Nucleus accumbens (tissue), 56 donors: ENCODE measurements at places on chromosomes 2 and 18.

GRCh38 chr2:237669628-237670392, 42.4 kb downstream of the LRRFIP1 start:
- DNase-seq: no peak

DNA sequence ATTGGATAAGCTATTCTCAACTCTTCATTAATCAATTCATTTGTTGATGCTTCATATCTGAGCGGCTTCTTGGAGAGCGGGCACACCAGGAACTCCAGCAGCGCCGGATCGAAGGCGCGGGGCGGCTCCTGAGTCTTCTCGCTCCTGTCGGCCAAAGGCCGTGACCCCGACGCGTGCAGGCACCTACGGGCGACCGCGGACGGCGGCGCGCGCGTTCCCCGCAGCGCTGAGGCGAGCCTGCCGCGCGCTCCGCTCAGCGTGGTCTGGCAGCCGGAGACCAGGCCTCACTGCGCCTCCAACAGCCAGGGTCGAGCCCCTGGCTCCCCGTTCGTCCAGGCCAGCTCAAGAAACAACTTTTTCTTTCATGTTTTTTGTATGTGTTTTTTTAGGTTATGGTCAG, 97.5 kb downstream of the ICA1L start:
- DNase-seq: no peak

DNA sequence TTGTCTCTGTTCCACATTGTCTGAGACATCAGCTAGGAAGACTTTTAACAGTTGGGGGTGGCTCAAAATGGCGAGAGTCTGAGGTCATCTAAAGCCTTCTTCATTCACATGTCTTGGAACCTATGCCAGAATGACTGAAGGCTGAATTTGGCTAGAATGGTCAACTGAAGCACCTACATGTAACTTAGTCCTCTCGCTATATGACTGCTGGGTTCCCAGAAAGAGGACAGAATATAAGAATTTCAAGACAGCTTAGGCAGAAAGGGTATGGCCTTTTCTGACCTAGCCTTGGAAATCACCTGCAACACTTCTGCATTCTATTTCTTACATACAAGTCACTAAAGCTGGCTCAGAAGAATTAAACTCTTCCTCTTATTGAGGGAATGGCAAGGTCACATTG, 75.6 kb upstream of the OTX1 start:
- DNase-seq: no peak

DNA sequence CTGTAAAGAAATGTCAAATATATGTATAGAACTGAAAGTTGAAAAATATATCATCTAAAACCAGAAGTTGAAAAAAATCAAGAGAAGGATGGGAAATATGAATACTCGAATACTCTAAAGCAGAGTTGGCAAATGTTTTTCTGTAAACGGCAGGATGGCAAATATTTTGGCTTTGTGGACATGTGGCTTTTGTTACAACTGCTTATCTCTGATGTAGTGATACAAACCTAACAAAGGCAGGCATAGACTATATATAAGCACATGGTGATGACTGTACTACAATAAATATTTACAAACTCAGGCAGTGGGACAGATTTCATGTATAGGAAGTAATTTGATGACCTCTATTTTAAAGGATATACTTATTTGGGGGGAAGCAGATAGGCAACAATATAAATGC, 224.6 kb upstream of the LRRTM4 start:
- DNase-seq: no peak

DNA sequence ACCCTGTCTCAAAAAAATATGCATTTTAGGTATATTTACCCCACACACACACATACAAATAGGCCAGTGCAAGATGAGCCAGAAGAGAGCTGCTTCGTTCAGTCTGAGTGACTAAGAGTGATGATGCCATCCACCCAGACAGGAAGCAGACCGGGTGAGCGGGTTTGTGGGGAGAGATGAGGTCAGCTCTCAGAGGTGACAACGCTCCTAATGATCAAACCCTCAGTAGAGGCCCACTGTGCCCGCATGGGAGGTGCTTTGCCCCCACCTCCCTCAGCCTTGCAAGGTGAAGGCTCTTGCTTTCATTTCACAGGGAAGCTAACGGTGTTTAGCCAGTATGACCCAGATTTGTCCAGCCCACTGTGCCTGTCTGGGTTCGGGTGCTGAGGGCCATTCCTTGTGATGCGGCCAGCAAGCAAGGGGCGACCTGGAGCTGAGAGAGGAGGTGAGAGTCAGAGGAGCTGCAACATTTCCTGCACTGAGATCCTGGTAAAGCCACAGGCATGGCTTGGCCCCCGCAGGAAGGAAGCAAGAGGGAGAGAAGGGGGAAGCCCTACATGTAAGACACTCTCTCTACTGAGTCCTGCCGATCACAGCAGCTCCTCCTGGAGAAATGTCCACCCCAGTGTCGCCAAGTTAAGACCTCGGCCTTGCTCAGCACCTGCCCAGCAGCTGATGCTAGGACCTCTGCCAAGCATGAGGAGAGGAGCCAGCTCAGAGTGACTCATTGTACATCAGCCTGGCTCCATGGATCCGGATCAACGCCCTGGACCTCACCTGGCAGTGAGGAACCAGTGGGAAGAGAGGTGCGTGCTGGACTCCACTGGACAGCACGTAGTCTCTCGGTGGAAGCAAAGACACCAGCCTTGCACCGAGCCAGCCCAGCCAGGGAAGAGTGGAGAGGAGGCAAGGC, 37.0 kb downstream of the NIFK start:
- no peak for DNase-seq

DNA sequence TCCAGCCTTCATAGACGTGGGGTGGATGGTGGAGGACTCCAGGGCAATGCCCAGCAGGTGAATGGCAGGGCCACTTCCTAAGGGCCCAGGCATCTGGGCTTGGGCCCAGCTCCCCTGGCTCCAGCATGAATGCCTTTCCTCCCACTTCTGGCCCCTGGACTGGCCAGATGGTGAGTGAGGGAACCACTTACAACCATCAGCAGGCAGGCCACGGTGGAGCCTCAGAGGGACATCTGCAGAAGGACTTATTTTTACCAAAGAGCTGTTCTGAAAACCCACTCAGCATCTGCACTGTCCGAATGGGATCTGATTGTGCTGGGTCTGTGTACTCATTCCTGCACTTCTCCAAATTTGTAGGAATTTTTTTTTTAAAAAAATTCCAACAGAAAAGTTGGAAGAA, 69.6 kb downstream of the SNTG2 start:
- DNase-seq: no peak

GRCh38 chr18:54931152-54931551, 28.1 kb downstream of the CCDC68 start:
- no peak for DNase-seq

- DNase-seq: no peak
Observed at GRCh38 chr18:48844271-48844670, 106.5 kb downstream of the SMAD7 start.

DNA sequence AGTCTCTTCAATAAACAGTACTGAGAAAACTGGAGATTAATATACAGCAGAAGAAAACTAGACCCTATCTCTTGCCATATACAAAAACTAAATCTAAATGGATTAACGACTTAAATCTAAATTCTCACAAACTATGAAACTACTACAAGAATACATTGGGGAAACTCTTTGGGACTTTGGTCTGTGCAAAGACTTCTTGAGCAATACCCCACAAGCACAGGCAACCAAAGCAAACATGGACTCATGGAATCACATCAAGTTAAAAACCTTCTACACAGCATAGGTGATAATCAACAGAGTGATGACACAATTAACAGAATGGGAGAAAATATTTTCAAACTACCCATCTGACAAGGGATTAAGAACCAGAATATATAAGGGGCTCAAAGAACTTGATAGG, 848.2 kb upstream of the NRXN1 start:
- no peak for DNase-seq

GRCh38 chr2:200307724-200308545, 1.4 kb downstream of the SPATS2L start:
- no peak for DNase-seq

DNA sequence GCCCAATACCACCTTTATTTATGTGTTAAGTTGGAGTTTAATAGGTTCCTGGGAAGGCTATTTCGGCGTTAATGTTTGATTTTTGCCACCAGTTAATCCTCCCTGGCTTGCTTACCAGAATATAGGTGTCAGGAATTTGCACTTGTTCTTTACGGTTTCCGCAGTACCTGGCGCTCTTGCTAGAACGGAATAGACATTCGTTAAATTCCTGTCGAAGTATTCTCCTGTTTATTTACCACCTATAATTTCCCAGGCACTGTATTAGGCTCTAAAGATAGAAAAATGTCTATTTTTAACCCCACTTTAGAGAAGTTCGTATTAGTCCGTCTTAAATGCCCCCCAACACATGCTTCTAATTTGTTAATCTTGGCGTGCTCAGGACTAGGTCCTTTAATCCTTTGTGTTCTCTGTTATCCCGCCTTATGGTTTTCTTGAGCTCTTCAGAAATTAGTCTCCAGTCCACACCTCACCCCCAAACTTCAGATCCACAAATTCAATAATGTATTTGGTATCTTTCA, 575 bp downstream of the CCDC150 start:
- DNase-seq: no peak

- DNase-seq: no peak
Observed at GRCh38 chr18:14089191-14089590, 43.0 kb downstream of the ZNF519 start.

- no peak for DNase-seq
Observed at GRCh38 chr2:38997781-38998180, 108.1 kb downstream of the ARHGEF33 start.

DNA sequence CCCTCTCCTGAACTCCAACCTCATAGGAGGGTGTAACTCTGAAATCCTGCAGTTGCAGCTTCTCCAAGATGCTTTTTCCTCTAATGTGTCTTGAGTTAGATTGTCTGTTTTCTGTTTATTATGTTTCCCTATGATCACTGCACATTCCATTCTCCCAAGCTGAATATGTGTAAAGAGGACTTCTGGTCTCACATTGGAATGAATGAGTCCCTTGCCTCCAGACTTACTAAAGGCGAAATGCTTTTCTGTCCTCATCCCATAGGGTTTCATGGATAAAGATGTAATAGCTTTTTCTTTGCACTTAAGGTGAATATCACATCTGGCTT, 35.5 kb upstream of the CYP27A1 start:
- no peak for DNase-seq

- no peak for DNase-seq
Observed at GRCh38 chr2:142076317-142076716, 54.5 kb downstream of the LRP1B start.

GRCh38 chr2:111117598-111118480, 2.9 kb upstream of the BCL2L11 start:
- no peak for DNase-seq

DNA sequence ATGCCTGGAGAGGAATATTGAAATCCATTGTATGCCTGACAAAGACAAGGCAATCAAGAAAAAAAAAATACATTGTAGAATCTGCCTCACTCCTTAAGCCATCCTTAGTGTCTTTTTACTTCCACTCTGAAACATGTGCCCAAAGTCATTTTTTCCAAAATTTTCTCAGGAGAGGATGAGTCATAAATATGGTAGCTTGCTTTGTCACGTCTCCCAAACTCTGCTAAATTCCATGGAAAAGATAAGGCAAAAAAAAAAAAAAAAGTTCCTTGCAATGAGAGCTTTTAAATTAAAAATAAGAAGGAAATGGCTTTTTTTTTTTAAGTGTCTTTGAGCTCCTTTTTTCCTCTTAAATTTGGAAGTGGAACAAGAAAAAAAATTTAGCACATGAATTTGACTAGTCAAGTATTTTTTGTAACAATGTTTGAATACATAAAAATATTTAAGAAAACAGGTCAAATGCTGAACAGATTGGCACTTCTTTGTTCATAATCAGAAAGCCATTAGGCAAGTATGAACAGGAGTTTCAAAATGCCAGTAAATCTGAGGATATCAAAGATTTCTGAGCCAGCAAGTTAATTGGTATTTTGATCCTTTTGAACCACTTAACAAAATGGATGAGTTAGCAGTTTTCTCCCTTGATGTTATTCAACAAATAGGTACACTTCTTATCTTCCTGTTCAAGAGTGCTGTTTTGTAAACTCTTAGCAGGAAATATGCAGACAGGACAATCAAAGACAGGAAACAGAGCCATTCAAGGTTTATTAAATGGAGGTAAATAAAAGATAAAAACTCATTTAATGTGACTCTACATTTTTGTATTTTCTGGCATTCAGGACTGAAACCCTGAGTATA, 247.3 kb upstream of the SP5 start:
- no peak for DNase-seq

DNA sequence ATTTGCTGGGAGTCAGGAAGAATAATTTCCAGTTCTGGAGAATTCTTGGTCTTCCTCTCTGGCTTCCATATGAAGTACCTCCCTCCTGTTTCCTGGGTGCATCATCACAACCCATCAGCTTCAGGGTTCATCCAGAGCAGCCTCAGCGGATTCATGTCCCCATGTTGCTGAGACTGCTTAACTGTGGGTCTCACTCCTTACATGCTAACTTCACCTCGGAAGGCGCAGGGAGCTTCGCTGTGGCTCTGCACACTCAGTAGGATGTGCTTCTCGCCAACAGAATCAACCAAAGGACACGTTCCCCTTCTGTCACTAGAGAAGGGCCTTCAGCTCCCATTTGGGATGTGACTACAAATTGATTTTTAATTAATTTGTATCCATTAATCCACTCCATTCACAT, 24.2 kb downstream of the FBLN7 start:
- no peak for DNase-seq

DNA sequence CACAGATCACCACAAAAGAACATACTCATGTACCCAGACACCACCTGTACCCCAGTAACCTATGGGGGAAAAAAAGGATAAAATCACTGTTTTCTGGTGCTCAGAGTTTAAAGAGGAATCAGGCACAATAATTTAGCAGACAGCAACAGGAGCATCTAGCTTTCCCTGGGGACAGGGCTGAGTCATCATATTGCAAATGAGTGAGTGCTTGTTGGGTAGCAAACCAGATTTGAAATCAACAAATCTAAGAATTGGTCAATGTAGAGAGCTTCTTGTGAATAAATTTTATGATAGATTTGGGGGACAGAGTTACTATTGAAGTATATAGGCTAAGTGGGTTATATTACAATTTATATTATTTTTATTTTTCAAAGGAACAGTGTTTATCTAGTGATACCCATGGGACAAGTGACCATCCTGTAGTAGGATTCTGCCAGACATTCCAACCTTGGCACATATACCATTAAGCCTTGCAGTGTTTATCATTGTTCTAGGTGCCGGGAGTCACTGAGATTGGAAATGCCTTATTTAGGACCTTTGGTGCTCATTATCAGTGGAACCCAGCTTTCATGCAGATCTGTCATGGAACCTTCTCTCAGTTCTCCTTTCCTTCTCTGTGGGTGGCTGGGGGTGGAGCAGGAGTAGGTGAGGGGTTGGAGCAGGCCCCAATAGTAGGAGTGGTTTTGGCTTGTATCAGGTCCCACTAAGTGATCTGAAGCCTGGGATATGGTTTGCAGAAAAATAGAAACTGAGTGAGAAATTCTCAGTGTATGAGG, 117.2 kb downstream of the CERS6 start:
- no peak for DNase-seq

DNA sequence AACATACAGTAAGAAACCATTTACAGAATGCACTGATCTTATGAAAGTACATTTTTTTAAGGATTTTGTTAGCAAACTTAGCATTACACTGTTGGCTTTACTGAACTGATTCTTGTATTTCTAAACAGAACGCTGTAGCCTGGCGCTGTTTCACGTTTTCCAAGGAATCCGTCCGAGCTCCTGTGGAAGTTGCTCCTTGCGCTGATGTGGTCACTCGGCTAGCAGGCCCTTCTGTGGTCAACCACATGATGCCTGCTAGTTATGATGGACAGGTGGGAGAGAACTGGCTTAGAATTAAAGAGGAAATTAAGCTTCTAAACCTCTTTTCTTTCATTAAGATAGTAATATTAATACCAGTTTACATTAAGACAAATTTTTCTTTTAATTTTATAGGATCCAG, 76.8 kb downstream of the CEP192 start:
- no peak for DNase-seq

GRCh38 chr18:41886126-41886807, 68.8 kb upstream of the PIK3C3 start:
- no peak for DNase-seq

GRCh38 chr2:190904640-190905261, 24.1 kb downstream of the GLS start:
- no peak for DNase-seq
